ENCODE measurements at places on chromosomes 5 and 9.

- DNase-seq = no peak
These were observed 163.4 kb downstream of the SNX18 start for GRCh38 chr5:54680998-54681397.

GRCh38 chr9:95644377-95644776 lies 127.6 kb upstream of the PTCH1 start:
- no peak for DNase-seq

DNA sequence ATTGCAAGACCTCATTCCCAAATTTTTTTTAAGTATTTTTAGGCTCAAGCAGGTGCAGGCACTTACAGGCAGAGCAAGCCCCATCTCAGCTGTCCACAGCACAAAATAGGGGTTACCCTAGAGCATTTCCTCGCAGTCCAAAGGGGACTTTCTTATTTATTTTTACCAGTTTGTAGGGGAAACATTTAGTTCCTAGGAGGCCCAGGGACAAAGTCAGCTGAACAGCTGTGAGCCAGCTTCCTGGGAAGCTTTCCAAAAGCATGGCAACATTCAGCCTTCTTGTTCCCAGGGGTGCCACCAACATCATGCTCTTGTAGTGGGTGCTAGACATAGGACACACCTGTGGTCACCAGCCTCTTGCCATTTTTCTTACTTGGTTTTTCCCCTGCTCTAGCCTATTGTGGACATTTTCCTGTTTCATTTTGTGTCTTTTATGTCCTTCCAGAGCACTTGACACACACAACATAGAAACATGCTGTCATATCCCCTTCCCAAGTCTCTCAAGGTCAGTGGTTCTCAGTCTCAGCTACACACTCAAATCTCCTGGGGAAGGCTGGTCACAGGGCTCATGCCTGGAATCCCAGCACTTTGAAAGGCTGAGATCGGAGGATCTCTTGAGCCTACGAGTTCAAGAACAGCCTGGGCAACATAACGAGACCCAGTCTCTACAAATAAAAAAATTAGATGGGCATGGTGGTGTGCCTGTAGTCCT lies 38.2 kb downstream of the HAVCR1 start:
- DNase-seq = no peak

- DNase-seq = no peak
These were observed 28.2 kb downstream of the TPPP start for GRCh38 chr5:664994-665360.

GRCh38 chr5:88502179-88503040 lies 233.8 kb upstream of the TMEM161B start:
- DNase-seq = no peak

- DNase-seq = no peak
These were observed 184.1 kb downstream of the RAPGEF6 start for GRCh38 chr5:131450941-131451340.

DNA sequence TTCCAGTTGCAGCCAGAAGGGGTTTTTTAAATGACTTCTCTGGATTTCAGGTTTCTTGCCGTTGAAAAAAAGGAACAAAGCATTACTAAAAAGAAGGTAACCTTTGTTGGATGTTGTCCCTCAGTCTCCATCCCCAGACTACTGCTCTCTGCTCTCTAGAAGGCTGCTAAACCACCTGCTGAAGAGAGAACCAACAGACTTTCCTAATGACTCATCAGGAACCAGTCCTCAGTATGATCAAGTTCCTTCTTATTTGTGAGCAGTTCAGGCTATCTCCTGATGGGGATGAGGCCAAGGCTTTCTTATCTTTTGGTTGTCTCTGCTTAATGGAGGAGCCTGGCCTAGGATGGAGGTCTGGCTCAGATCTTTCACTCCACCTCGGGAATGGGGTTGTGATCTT lies 4.1 kb downstream of the KIF4B start:
- no peak for DNase-seq

DNA sequence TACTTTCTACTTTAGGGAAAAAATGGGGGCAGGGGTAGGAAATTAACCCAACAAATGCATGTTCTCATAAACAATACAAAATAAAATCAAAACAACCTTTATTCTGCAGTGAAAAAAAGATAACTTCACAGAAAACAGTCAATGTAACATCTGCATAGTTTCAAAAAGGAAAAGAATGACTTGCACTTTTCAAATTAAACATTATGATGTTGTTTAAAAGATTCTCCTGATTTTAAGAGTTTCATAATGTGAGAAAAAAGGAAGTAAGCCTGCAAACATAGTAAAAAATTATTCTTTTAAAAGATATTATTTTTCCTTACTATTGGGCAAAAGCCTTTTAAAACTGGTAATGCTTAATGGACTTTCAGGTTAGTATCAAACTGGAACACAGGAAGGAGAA lies 7.6 kb downstream of the C9orf72 start:
- no peak for DNase-seq

Data from NCI-H2029 treated with DMSO at 0.1 percent for 48 hours (cell line).